ENCODE measurements at places on chromosomes 2 and 18. TPM values are rescaled to one million over a fixed set of nuclear protein-coding genes. Genes with fewer than 3 reads are reported as not detected.

Gene SNRNP27
- total RNA-seq = 66.7 TPM

Gene RNF152
- total RNA-seq = 11.9 TPM

Gene SPATS2L
- 53.7 TPM for total RNA-seq

Gene CREG2
- total RNA-seq = 0.46 TPM

Gene TMEM198
- total RNA-seq = 0.88 TPM

Gene VIT
- total RNA-seq = 0.30 TPM

Gene VAPA
- total RNA-seq = 298 TPM

Gene DSG1
- total RNA-seq = not detected

Gene MATN3
- total RNA-seq = 3.0 TPM

Gene GPR39
- 7.4 TPM for total RNA-seq

Gene CFAP65
- total RNA-seq = not detected

Gene TUBA3E
- total RNA-seq = 0.09 TPM

Gene GPR75
- 2.7 TPM for total RNA-seq

Gene PPP4R1
- total RNA-seq = 97.7 TPM
